Activated CD4-positive, CD25-positive, alpha-beta regulatory T cell treated with anti-CD3 and anti-CD28 coated beads, Interleukin-2, amount 50 U/mL, for 72 hours (primary cell): ENCODE measurements at places on chromosomes 4 and X.

- no peak for DNase-seq
Observed at GRCh38 chr4:120156120-120156718, 89.6 kb upstream of the MAD2L1 start.

DNA sequence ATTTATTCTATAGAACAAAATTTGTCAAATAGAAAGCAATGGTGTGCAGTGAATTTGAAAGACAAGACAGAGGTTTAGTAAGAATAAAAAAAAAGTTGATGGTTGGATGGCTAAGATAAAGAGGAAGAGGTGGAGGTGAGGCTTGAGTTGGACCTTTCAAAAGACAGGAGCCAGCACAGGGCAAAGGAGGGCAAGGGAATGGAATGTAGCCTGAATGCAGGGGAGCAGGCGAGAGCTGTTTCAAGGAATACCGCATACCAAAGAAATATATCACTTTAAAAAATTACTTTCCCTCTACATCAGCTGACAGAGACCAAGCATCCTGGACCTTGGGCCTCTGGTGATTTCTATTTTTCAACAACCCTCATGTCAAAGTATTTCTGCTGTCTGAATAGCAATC, 38.0 kb upstream of the CXXC4 start:
- DNase-seq, result no peak

DNA sequence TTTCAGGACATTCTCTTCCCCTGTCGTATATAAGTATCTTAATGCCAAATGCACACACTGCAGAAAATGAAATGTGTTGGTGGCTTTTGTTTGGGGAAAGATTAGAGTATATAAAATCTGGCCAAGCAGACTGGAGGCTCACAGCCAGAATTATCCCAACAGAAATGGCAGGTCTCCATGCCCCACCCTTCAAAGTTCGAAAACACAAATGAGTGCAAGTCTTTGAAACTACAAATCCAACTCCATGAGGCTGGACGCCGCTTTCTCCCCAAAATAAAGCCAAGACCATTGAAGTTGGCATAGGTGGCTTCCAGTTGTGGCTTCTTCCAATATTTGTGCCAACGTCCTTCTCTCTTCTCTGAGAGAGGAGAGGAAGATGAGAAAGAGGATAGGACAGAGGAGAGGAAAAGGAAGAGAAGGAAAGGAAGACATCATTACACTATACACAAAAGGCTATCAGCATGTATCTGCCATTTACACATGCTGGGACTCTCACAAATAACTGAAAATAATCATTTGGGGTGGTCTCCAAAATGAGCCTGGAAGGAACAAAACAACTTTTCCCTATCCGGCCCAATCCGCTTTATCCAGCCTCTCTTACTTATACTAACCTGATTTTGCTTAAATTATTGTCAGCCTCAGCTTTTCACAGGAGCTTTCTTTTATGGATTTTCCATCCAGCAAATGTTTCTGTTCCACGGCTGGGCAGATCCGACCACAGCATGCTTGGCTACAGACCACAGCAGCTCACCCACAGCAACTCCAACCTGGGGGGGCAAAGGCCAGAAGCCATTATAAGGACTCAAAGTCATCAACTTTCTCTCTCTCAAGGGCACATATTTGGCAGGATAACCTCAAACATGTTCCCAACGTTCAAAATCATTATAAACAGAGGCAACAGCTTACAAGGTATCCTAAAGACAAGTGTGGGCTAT, 71.7 kb downstream of the APBB2 start:
- no peak for DNase-seq

DNA sequence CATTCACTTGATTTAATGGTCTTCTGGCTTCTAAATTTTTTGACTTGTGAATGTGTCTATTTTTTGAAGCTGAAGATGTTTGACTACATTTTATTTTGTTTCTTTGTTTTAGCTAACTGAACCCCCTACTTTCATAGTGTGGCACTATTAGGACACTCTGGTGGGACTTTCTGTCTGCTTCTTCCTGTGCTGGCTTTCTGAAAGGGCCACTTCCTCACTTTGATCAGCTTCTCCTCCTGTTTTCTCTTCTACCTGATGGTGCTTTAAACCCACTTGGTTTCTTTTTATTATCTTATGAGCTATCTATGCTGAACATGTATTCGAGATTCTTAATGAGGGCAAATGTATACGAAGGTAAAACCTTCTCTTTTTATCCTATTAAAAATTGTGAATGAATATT, 186.1 kb upstream of the CASK start:
- DNase-seq, result no peak

GRCh38 chr4:4430492-4431195, 43.7 kb downstream of the NSG1 start:
- no peak for DNase-seq

GRCh38 chr4:122691988-122692387, 40.5 kb upstream of the BBS12 start:
- DNase-seq, result no peak

- no peak for DNase-seq
Observed at GRCh38 chr4:15971068-15971801, 8.3 kb upstream of the FGFBP2 start.

GRCh38 chr4:36665985-36666527, 384.6 kb downstream of the DTHD1 start:
- DNase-seq, result no peak

DNA sequence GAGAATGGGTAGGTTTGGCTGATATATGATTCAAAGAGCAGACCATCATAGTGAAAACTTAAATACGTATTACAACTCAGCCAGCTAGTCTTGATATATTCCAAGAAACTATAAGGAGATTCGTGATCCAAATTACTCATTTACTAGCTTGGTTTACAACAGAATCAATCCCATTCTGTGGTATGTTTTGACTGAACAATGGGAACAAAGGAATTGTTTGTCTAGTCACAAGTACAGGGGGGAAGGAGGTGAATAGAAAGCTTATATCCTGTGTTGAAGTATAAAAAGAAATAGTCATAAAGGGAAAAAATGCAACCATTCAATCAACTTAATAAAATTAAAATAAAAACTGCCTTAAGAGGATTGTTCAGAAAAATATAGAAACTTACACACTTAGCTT, 17.0 kb downstream of the C4orf54 start:
- DNase-seq, result no peak

DNA sequence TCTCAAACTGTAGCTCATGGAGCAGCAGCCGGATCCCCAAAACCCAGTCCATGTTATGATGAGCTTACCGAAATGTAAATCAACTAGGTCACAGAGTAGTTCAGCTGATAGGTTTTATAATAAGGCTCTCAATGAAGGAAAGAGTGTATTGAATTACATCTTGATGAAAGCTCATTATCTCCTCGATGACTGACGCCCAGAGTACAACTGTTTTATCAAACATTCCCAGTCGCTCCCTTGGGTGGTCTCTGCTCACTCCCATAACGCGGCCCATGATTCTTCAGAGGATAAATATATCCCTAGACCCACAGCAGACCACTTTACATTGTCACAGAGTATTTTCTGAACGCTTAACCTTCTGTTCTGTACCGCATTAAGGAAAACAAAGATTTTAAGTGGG, 452.3 kb upstream of the GALNT7 start:
- no peak for DNase-seq

DNA sequence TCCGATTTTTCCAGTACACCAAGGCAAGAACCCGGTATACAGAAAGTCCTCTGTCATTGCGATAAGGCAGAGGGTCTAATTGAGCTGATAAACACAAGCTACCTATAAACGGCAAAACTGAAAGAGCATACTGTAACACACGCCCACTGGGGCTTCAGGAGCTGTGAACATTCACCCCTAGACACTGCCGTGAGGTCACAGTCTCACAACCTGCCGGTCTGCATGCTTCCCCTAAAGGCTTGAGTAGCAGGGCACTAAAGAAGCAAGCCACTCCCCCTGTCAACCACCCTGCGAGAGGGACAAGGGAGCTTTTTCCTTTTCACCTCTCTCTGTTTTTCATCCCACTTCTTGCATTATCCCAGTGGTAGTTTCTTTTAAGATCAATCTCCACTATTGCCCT, 22.4 kb upstream of the F9 start:
- no peak for DNase-seq

DNA sequence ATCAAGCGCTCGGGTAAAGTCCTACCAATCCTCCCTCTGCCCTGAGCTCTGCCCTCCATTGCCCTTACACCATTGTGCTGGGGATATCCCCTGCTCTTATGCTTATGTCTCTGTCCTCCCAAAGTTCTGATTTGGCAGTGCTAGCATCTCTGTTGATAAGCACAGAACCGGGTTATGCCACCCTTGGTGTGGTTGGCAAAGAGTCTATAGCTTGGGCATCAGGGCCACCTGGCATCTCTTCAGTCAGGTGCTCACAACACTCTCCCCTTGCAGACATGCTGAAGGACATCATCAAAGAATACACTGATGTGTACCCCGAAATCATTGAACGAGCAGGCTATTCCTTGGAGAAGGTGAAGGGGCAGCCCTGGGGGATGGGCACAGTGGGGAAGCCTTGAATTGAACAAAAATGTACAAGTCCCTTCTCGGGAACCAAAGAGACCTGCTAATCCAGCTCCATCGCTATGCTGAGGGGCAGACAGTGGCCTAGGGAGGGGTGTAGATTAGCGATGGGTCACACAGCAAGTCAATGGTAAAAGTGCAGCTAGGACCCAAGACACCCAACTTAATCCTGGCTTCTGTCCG, 3.8 kb downstream of the MAGED2 start:
- DNase-seq, result no peak

DNA sequence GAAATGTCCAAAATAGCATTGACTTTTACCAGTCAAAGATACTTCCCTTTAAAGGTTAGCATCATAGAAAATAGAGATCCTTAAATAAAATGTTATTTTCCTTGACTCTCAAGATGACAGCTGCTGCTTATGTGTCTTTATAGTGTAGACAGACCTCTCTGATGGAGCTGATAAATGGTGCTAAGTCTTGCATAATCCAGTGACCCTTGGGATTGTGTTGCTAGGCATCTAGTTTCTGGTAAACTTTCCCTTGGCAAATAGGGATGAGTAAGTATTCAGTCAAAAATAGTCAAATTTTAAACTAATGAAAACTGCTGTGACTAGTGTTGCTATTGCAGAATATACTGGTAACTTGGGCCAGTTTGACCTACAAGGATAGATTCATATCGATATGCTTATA, 53.6 kb downstream of the MBNL3 start:
- no peak for DNase-seq

DNA sequence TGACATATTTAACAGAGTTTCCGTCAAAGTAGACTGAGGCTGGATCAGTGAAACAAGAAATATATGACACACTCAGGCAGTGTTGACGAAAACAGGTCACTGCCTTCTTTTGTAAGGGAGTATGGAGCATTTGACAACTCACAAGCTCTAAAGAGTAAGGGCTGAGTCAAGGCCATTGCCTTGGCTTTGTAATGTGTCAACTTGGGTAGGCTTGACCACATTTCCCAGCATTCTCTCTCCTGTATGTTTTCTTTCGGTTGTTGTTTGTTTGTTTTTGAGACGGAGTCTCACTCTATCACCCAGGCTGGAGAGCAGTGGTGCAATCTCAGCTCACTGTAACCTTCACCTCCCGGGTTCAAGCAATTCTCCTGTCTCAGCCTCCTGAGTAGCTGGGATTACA, 125.0 kb upstream of the MBNL3 start:
- no peak for DNase-seq

- no peak for DNase-seq
Observed at GRCh38 chr4:91233164-91233563, 1070.6 kb upstream of the GRID2 start.

DNA sequence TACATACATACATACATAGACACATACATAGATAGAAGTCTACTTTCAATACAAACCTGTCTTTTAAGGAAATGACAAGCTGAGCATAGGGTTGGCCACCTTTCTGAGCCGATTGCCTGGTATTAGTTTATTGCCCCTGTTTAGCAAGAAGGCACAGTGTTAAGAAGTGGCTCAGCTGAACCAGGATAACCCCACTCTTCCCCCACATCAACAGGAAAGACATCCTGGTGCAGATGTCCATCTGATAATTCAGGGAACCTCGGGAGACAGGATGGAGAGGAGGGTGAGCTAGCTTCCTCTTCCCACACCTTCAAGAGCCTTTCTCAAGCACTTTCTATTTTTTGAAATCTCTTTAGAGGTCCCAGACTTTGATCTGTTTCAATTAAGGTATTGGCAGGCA, 52.3 kb downstream of the PKD2 start:
- no peak for DNase-seq

- no peak for DNase-seq
Observed at GRCh38 chr4:151439320-151439719, 30.3 kb downstream of the FHIP1A start.

DNA sequence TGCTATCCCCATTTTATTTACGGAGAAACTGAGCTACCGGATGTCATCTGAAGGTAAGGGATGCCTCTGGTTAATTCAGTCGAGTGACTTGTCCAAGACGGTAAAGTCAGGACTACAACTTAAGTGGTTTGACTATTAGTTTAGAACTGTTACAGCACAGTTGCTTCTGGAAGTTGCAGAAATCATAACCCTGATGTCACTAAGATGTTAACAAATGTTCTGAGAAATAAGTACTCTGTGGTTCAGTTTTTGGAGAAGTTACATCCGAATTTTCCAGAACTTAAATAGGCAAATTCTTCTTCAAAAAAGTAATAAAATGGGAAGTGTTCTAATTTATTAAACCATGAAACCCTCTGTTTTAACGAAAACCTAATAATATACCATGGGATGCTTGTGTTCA, 3.1 kb downstream of the PPA2 start:
- no peak for DNase-seq

- peak; percentile 40 for DNase-seq
Observed at GRCh38 chr4:8199594-8200301, 658 bp downstream of the SH3TC1 start.

GRCh38 chrX:2320580-2321327, 180.0 kb downstream of the DHRSX start:
- no peak for DNase-seq

DNA sequence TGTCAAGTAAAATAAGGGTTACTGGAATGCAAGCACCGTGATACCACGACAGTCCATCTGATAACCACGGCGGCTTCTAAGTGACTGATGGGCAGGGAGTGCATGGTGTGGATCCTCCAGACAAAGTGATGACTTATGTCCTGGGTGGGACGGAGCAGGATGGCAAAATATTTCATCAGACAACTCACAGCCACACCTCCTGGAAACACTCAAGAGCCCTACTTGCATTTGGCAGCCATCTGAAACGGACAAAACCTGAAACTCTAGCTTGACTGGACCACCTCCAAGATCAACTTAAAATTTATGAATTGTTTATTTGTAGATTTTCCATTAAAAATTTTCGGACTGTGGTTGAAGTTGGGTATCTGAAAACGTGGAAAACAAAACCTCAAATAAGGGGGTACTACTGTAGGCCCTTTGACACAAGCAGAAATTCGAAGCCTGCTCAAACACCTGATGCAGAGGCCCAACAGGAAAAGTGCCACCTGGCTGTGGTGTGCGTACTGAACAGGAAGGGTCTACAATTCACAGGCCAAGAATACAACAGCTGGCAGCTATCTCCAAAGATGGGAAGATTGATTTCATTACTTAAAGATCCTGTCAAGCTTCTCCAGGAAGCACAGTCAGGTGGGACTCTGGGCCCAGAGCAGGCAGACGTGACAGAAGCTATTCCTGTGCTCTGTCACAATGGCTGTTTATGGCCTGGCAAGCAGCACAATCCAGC, 26.0 kb downstream of the LRIT3 start:
- no peak for DNase-seq

- no peak for DNase-seq
Observed at GRCh38 chrX:101619364-101619763, 1.6 kb upstream of the ARMCX6 start.
